ENCODE measurements at places on chromosomes 11 and 22.

DNA sequence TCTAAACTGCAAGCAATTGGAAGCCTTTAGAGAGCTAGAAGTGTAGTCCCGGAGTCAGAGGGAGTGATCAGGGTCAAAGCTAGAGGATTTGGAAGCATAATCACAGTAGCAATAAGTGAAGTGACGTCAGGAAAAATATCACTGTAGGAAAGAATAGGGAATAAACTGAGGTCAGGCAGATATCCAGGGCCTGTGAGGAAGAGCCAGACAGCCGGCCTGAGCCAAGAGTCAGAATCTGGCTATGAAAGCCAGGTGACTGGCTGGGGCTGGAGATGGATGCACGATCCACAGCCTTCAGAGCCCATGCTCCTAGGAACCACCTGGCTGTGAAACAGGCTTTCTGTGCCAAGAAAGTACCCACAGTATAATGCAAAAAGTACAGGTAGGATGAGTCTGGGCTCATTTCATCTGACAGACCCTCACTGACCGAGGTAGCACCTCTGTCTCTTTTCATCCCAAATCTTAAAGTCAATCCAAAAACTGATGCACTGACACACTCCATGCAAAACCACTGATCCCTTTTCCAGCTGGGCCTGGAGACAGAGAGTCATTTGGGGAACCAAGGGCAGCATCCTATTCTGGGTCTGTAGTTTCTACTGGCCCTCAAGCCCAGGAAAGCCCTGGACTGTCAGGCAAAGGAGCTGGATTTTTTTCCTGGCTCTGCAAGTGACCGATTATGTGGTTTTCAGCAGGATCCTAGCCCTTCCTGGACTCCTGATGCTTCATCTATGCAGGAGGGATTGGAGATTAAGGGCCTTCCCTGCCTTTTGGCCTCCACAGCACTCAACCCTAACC lies 21.3 kb downstream of the TRIM66 start:
- DNase-seq = no peak

GRCh38 chr11:104995001-104995408 lies 26.6 kb upstream of the CASP4 start:
- DNase-seq = peak; percentile 43

GRCh38 chr22:24247564-24248344 lies 2.9 kb upstream of the GGT5 start:
- peak; percentile 56 for DNase-seq

- no peak for DNase-seq
These were observed 12.3 kb downstream of the IPO7 start for GRCh38 chr11:9396752-9397151.

- peak; percentile 65 for DNase-seq
These were observed at the start of gene RPS6KA4 for GRCh38 chr11:64358907-64359711. TSS of gene RPS6KA4 (plus strand) at chr11:64359162. CDS start at chr11:64359236, 74 bp downstream.

DNA sequence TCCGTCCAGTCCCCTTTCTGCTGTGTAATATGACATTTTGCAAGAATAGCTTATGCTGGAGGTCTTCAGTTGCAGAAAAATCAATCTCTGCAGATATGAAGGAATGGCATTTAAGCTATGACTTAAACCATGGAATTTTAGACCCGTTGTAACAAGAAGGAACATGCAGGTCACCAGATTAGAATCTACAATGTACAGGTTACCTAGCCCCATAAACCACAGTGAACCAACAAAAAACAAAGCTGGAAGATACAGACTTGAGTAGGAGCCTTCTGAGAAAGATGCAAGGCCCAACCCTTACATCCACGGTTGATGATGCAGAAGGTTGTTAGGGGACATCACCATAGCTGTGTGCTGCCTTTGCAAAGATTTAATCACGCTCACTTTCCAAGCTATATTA lies 132.5 kb downstream of the WT1 start:
- no peak for DNase-seq

GRCh38 chr11:66172146-66172545 lies 96.3 kb upstream of the RAB1B start:
- DNase-seq = no peak
